ENCODE measurements at places on chromosomes 2 and 18.
A peak's percentile ranks its signal among the peaks of the same experiment; 100 is the strongest.

DNA sequence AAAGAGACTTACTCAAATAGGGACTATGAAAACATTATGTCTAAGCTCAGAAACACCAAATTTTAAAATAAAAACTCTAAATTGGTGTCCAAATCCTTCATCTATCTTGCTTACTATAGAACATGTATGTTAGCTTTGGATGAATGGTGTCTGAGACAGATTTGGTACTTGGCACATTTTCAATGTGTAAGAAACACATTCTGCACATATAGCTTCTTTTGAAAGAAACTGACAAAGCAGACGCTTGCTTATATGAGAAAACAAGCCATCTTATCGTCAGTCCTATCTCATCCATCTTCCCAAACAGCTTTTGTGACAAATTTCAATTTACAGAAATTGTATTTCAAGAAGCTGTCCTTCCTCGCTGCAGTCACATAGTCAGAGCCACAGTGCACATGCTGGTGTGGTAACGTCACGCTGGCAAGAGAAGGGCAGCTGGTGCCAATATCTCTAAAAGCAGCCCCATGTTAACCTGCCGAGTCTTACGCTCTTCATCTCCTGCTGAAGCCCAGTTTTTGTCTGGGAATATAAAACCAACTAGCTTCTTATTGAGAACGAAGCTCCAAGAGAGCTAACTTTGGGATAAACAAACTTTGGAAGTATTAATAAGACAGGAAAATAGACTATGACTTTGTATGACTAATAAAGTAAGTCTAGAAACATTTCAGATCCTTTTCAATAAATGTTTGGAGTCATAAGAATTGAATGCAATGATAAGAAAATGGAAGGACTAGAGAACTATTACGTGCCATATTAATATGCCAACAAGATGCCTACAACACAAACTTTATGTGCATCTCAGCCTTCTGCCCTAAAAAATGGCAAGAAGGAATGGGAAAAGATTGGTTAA, 74.9 kb upstream of the TFCP2L1 start:
- no peak for DNase-seq

DNA sequence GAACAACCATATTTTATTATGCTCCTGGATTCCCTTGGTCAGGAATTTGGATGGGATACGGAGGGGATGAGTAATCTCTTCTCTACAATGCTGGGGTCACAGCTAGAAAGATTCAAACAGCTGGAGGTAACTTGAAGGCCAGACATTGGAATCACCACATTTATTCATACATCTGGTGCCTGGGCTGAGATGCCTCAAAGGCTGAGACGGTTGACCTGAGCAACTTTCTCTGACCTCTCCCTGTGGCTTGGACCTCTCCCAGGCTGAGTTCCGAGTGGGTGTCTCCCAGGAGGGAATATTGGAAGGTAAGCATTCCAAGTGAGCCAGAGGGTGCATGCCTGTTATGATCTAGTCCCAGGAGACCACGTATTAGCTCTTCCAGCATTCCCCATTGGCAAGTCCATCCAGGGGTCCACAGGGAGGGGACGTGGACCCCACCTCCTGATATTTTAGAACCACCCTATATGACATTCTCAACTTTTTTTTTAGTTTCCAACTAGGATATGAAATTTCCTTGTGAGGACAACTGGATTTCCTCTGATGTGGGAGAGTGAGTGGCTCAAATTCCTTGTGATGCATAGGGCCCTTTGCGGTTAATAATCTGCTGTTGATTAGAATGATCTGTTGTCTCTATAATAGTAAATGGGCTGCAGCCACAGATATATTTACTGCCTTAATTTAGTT, 101.8 kb downstream of the MRPS9 start:
- DNase-seq, result no peak

DNA sequence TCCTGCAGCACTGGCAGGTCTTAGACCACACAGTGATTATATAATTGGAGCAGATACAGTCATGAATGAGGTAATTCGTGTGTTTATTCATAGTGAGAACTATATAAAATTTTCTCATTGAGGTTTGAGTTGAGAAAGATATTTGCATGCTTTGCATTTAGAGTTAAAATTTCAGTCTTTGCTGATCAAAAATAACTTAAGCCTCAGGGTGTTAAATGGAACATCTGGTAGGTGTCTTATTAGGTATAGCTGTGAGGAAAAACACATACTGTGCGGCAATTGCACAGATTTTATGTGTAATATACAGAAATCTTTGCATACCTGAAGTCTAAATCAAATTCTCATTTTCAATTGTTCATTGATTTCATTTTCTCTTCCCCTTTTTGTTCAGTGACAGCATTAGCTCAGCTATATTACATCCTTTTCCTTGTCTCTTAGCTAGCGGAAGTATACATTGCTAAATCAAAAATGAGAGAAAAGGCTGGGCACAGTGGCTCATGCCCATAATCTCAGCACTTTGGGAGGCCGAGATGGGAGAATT, 21.2 kb downstream of the GORASP2 start:
- no peak for DNase-seq

GRCh38 chr2:14936426-14936825, 303.9 kb downstream of the LRATD1 start:
- DNase-seq, result no peak

- DNase-seq, result no peak
Observed at GRCh38 chr18:58800582-58800981, 64.1 kb upstream of the ZNF532 start.

- no peak for DNase-seq
Observed at GRCh38 chr2:46230115-46230571, 67.1 kb upstream of the EPAS1 start.

- DNase-seq, result no peak
Observed at GRCh38 chr18:67586101-67586500, 69.6 kb upstream of the DSEL start.

DNA sequence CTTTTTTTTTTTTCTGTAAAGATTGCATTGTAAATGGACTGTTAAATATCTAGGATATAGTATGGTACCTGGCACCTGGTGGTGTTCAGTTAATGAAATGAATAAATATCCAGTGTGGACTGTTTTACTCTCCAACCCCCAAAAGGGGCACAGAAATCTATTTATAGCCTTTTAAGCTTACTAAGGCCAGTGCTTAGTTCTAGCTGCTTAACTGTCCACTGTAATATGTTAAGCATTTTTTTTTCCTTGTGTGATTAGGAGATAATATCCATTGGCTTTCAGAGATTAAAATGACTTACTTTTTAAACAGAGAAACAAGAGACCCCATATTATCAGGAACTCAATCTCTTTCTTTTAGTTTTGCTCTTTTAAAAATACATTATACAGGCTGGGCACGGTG, 84.4 kb downstream of the ZNF532 start:
- DNase-seq, result no peak

DNA sequence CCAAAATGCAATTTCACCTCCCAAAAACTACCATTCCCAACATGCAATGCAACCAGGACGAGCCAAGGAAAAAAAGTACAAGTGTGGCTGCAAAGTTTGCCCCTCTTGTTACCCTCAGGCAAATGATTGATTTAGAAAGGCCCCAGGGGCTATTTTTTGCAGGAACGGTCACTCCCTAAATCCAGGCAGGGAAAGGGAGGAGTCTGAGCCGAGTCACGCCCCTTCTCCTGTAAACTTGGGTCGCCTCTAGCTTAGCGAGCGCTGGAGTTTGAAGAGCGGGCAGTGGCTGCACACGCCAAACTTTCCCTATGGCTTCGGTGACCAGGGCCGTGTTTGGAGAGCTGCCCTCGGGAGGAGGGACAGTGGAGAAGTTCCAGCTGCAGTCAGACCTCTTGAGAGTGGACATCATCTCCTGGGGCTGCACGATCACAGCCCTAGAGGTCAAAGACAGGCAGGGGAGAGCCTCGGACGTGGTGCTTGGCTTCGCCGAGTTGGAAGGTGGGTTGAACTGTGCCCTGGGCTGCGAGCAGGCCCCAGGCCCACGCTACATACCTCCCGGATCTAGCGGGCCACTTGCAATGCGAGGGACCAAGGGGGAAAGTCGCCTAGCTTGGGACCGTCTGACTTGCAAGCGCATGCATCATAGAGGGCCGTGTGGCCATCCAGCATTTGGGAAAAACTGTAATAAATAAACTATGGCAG, at the start of gene GALM:
Gene GALM, plus strand, starts transcription at position 261 of the 702 bp plus-strand sequence. Its CDS starts 48 bp downstream, at position 309.
- DNase-seq, result peak; percentile 86

- DNase-seq, result no peak
Observed at GRCh38 chr2:125679903-125680302, 976.1 kb upstream of the GYPC start.

All from HFF-Myc (cell line).